ENCODE measurements at places on chromosomes 12 and 14.

DNA sequence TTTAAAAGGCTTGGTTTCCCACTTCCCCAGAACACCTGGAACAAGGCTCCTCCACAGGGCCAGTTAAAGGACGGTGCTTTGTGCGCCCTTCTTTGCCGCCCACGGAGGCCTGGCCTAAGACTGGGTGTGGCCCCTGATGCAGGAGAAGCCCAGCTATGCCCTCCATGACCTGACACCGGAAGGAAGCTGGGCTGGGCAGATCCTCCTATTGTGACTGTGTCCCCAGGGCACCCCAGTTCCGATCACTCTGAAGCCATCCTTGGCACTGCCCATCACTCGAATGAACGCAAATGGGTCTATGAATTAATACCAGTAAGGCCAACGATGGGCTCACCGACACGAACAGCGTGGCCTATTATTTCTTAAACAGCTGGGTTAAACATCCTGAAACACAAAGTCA, 42.6 kb downstream of the FBXO21 start:
- no peak for DNase-seq

GRCh38 chr12:52352951-52353350, 14.3 kb downstream of the KRT85 start:
- no peak for DNase-seq

DNA sequence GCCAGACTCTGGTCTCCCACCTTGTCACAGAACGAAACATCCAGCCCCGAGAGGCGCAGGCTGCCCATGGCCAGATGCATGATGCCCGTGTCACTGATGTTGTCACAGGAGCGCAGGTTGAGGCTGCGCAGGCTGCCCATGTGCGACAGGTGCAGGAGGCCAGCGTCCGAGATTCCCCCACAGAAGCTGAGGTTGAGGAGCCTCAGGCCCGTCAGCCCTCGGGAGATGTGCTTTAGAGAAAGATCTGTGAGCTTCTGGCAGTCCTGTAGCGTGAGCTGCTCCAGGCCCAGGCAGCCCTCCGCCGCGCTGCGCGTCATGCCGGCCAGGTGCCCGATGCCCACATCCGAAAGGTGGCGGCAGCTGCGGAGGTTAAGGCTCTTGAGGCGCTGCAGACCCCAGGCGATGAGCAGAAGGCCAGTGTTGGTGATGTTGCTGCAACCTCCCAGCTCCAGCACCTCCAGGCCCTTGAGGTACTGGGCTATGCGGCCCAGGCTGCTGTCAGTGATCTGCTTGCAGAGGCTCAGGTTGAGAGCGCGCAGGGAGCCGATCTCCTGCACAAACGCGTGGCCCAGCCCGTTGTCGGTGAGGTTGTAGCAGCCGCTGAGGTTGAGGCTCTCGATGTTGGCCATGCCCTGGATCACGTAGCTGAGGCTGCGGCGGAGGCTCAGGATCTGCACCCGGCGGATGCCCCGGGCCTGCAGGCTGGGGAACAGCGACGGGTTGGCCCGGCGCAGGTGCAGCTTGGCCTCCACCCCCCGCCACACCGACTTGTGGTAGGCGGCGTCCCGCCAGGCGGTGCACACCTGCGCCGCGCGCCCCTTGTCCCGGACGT, 991 bp downstream of the FBXL14 start:
- no peak for DNase-seq

- peak; percentile 42 for DNase-seq
These were observed 764 bp upstream of the SPTB start for GRCh38 chr14:64880221-64881121.

DNA sequence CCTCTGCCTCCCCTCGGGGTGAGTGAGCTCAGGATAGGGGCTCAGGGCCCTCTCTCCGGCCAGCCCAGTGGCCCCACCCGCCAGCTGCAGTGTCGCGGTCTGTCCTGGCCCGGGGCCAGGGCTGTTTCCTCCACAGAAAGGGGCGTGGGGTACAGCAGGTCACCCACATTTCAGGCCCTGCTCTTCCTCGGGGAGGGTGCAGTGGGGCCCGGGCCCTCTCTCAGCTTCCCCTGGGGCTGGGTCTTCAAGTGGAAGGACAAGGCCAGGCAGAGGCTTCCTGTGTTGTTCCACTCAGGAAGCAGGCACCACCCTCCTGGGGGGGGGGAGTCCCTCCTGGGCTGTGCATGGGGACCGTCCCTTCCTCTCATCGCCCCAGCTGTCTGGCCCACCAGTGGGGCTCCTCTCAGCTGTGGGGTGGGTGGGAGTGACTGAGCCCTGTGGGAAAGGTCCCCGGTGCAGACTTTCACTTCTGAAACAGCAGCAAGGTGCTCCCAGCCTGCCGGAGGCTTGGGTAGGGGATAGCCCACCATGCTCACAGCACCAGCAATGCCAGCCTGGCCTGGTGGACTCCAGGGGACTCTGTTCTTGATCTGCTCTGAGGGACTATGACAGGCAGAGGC, 3.7 kb downstream of the GPR132 start:
- no peak for DNase-seq

DNA sequence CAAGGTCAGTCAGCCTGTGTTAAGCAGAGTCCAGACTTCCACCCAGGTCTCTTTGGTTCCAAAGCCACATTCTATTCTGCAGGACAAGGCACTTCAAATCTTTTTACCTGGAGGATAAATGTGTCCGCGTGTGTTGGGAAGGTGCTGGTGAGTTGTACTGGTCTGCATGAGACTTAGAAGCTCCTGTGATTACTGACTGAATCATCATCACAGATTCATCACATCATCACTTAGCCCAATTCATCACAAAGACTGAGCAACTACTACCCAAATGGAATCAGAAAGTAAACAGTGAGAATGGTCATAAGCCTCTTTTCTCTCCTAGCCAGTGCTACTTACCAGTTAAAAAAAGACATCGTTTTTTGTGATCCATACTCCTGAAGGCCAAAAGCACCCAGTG, 5.3 kb downstream of the SLC15A5 start:
- no peak for DNase-seq

DNA sequence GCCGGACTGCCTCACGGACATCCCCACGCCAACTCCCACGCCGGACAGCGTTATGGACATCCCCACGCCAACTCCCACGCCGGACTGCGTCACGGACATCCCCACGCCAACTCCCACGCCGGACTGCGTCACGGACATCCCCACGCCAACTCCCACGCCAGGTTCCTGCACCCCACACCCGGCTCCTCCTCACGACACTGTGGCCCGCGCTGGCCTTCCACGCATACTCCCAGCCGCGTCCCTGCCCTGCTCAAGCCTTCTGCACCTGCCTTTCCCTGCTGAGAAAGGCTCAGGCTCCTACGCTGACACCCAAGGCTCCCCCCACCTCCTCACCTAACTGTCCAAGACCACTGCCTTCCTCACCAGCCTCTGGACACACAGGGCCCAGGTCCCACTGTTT, 9.7 kb downstream of the CACNA2D4 start:
- no peak for DNase-seq

DNA sequence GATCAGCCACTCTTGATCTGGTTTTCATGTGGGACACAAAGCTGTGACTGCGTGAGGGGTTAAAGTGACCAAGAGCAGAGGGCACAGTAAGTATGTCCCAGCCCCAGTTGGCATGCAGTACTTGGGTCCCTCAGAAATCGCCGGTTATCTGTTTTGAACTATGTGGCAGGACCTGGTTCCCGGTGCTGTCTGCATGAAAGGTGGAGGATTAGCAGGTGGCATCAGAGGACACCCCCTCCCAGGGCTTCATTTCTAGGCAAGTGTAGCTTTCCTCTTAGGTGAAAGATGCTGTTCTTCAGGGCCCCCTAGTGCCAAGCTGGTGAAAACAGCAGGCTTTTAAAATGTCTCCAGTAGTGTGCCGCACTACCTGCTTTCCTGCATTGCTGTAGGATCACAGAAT, 57.1 kb downstream of the ATG14 start:
- no peak for DNase-seq

- no peak for DNase-seq
These were observed 910 bp upstream of the SRP54 start for GRCh38 chr14:34981743-34982420.

DNA sequence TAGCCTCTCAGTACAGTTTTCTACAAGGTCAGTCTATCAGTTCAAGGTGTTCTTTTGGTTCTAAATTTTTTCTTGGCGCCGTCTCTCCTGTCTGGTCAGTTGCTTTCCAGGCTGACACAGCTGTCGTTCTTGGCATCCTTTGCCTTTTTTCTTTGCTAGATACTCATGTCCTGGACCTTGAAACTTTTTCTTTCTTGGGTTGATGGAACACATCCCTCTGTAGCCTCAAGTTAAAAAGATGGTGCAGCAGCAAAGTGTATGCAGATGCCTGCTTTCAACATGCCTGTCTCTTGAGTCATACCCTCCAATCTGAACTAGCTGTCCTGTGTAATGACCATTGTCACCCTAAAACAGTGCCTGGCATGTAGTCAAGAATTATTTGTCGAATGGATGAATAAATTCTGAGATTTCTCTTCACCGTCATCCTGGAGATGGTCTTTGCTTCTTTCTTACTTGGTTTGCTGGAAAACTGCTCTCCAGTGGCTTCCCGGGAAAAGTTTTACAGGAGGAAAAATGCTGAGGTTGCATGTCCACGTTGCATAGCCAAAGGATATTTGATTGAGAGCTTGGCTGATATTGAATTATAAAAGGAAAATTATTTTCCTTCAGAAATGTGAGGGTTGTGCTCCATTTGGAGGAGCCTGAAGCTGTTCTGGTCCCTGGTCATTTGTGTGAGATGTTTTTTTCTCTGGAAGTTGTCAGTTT, 4.6 kb downstream of the NYNRIN start:
- no peak for DNase-seq

DNA sequence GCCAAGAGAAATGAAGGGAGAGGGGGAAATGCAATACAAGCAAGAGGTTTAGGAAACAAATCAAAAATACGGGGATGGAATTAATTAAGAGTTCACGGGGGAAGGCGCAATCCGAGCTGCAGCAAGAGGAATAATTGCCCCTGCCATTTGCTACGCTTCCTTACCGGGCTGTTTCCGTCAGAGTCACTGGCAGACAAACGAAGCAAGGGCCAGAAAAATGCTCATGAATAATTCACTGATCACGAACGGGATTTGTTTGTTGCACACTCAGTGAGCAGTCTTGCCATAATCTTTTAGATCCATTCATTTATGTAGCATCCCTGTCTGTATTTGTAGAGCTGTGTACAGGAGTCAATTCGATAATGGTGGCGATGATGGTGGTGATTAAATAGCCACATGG, 39.0 kb downstream of the PLXNC1 start:
- DNase-seq = no peak

GRCh38 chr12:105018776-105019175, 32.7 kb downstream of the NOPCHAP1 start:
- DNase-seq = no peak

DNA sequence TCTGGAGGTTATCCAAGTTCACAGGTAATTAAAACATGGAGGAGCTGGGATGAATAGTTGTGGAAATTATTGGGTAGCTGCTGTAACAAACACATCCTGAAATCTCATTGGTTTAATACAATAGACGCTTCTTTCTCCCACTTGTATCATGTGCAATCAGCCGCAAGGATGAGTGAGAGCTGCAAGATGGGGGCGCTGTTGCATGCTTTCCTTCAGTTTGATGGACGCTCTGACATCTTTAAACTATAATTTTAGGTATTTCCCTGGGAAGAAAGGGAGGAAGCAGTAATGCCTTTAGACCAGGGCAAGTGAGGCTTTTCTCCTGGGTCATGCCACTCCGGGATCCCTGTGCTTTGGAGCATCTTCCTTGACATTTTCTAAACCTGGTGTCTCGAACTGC, 178.7 kb downstream of the PAWR start:
- DNase-seq = no peak

DNA sequence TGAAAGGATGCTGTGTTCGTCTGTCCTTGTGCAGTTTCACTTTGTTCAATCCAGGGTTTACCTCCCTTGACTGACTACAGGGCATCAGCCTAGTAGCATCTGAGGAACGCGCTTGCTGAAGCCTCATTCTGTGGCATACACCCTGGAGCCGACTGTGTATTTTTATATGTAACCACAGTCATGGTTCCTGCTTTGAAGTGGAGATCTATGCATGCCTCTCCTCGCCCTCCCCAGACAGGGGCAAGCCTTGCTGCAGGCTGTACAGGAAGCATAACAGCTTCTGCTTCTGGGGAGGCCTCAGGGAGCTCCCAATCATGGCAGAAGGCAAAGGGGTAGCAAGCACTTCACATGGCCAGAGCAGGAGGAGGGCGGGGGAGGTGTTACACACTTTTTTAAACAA, 262.1 kb downstream of the BCL11B start:
- DNase-seq = no peak

- DNase-seq = no peak
These were observed 725.9 kb upstream of the MDGA2 start for GRCh38 chr14:48401321-48401720.

GRCh38 chr12:29990971-29991370, 207.2 kb upstream of the TMTC1 start:
- DNase-seq = no peak

- no peak for DNase-seq
These were observed 244.8 kb downstream of the TMTC2 start for GRCh38 chr12:82931349-82932116.

GRCh38 chr14:33357225-33358010, 418.7 kb downstream of the NPAS3 start:
- no peak for DNase-seq

DNA sequence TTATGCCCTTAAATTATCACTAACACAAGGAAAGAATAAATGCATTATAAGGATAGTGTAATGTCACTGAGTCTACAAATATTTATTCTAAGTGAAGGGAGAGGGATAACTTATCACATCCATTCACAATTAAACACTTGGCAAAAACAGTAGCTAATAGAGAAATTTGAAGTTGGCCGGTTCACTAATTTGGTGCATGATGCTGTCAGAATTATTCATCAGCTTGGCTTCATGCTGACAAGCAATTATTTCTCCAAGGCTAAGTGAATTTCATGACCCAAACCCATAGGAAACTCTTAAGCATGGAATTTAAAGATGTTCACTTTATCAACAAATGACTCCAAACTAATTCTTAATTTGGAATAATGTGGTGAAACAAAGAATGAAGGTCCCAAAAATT, 25.0 kb upstream of the NR1H4 start:
- no peak for DNase-seq

DNA sequence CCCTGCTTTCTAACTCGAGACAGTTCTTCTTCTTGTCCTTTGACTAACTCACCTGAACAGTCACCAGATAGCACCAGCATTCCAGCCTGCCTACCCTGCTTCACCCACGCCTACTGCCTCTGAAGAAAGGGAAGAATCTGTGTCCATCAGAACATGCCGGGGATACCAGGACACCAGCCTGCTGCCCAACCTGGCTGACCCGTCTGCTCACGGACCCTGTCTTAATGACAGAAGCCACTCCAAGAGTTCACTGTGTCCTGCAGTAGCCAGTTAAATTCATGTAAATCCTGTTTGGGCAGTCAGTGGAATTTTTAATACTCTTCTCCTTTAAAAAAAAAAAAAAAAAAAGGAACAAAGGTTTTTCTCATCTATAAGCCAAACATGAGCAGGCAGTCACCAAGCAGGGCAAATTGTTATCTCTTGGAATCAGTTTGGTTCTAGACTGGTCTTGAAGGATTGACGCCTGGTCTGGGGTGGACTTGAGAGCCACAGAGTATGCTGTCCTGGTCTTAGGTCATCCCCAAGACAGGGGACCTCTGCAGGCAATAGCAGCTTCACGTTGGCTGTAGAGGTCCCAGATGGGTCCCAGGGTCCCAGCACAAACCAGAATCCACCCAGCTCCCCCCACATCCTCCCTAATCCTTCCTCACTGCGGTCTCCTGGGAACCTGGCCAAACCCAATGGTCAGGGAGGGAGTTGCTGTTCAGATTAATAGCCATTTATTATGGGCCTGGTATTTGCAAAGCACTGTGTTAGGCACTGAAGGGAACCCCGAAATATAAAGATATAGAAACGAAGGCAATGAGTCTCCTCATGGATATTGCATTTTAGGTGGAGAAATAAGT, 181.1 kb upstream of the HIF1A start:
- DNase-seq = no peak

Data from activated CD8-positive, alpha-beta memory T cell treated with anti-CD3 and anti-CD28 coated beads for 1 hour (primary cell).